ENCODE measurements at places on chromosomes 6 and 20.

DNA sequence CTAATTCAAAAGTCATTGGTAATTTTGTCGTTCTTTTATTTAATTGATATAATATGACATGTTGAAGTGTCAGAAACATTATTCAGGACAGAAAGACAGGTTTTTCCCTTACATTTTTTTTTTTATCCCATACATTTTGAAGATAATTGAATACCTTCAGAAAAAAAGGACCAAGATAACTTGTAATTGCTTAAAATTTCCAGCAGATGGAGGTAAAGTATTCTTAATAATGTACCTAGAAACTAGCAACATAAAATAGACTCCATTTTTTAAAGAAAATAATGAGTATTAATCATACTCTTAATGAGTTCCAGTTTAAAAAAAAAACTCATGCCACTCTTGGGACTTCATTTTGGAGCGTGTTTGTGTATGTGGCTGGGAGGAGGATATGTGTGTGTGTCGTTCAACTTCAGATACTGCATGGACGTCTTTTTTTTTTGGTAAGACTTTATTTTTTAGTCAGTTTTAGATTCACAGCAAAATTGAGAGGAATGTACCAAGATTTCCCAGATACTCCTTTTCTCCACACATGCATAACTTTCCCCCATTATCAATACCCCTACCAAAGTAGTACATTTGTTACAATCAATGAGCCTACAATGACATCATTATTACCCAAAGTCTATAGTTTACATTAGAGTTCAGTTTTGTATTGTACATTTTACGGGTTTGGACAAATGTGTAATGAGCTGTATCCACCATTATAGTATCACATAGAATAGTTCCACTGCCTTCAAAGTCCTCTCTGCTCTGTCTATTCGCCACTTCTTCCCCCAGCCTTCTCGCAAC is 79.4 kb downstream of the ROS1 start:
- peak; percentile 20 for DNase-seq

DNA sequence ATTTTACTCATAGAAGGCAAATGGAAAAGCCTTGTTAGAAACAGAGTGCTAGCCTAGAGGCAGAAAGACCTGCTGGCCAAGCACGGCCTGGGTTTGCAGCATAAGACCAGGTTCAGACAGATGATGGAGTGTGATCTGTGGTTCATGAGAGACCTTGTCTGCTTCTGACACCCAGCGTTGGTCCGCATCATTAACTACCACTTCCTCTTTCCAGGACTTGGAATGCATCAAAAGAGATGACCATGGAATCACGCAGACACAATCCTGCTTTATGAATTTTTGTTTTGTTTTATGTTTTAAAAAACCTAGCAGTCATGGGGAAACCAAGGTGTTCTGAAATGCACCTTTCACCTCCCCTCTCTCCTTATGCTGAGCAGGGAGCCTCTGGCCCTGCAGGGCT is 76.8 kb upstream of the SYNDIG1 start:
- DNase-seq = no peak

GRCh38 chr20:41734506-41734945 is 116.3 kb upstream of the CHD6 start:
- DNase-seq = peak; percentile 49

- no peak for DNase-seq
Measured at GRCh38 chr6:73200735-73201134, 24.6 kb downstream of the KHDC1L start.

All from epithelial cell of esophagus (primary cell).